Fibroblast of lung (primary cell): ENCODE measurements at places on chromosomes 2 and 18. TPM values are rescaled to one million over a fixed set of nuclear protein-coding genes. Genes with fewer than 3 reads are reported as not detected.
A peak's percentile ranks its signal among the peaks of the same experiment; 100 is the strongest.

DNA sequence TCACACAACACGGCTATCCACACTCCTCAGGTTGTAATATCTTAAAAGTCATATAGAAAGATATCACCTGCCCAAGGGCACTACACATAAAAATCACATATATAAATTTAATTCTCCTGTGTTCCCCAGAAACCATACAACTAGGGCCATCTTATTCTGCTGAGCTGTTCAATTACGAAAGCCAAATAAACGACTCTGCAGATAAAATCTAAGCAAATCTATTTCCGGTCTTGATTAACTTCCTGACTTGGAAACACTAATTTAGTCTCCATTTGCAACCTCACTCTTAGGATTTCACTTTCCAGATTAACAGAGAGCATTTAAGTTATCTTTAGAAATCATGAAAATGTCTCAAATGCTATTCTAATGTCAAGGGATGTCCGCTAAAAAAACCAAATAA is 23.9 kb upstream of the STK17B start:
- DNase-seq, result no peak

DNA sequence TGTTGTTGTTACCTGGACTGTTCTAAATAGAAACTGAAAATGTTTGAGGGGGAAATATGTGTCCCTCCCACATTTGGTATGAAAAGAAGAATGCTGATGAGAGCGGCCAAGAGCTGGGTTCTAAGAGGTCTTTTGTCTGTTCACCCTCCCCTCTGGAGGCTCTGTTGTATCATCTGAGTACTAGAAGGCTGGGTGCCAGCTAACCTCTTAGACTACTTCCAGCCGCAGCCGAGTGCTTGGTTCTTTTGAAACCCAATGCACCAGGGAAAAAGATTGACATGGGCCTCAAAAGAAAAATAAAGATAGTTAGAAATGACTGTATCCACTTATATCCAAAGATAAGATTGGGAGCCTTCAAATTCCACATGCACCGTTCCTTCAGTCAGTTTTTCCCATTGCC is 255.9 kb downstream of the TXNL1 start:
- peak; percentile 70 for DNase-seq

DNA sequence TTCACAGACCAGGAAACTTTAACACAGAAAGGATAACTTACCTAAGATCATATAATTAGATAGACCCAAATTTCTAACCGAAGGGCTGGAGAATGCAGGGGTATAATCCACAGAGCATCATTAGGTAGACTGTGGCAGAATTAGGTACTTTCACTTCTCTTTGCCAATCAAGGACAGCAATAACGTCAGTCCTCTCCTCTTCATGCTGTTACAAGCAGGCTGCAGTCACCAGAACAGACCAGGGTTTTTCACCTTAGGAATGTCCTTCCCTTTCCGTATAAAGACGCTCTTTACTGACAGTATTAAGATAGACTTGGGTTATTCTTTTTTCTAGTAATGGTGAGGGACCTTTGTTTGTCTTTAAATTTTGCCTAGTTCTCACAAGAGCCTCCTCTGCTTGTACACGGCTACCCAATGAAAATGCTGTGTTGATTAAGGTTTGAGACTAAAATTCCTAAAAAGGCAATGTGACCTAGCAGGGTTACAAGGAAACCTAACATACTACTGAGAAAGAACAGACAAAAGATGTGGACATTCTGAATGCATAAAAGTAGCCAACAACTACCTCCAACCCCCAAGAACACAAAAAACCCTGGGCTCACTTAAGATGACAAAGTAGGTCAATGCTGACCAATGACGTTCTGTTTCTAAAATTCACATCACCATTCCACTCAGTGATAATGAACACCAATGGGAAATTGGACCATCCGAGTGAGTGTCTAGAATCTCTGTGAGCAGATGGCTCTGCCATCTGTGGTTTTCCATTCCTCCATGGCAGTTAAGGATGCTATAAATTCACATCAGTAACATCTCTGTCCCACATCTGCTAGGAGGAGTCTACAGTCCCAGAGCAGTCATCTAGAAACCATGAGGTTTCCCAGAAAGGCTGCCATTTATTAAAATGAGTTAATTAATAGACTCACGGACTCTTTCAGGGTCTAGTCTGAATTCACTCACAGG is 2.1 kb downstream of the PDIA6 start:
- DNase-seq, result peak; percentile 49

DNA sequence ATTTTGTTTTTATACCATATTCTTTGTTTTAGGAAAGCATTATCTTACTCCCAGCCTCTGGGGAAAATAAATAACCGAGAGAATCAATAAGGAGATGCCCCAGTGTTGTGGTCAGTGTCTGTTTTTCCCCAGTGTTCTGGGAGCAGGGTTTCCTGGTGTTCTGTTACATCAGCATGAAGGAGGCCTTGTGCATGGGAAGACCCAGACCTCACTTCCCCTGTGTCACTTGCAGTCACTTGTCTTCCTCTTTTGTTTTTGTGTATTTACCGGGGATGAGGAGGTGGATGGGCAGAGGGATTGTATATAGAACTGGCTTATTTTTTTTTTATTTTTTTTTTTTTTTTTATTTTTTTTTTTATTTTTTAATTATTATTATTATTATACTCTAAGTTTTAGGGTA is 45.0 kb upstream of the MGAT5 start:
- no peak for DNase-seq

- peak; percentile 19 for DNase-seq
Observed at GRCh38 chr2:61151436-61151835, 10.6 kb upstream of the C2orf74 start.

- peak; percentile 92 for DNase-seq
Observed at GRCh38 chr2:221444106-221444505, 128.0 kb downstream of the EPHA4 start.

GRCh38 chr2:18820966-18821365 is 231.6 kb upstream of the NT5C1B start:
- no peak for DNase-seq

GRCh38 chr18:64850791-64851190 is 701.9 kb upstream of the LINC00305 start:
- DNase-seq, result no peak

DNA sequence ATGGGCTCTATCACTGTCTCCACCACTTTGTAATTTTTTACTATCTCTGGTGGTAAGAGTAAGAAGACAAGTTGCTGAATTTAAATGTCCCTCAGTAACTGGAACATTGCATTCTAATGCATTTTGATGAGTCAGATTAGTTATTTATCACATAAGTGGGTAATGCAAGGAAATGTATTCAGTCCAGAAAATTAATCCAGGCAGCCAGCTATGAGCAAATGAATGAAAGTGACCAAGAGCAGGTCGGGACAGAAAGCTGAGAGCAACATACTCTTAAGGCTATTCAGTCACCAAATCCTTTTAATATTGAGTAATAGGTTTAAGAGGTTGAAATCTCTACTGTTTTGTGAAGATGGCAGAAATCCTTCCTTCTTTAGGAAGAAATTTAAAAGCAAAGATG is 265.5 kb upstream of the PARD3B start:
- no peak for DNase-seq

DNA sequence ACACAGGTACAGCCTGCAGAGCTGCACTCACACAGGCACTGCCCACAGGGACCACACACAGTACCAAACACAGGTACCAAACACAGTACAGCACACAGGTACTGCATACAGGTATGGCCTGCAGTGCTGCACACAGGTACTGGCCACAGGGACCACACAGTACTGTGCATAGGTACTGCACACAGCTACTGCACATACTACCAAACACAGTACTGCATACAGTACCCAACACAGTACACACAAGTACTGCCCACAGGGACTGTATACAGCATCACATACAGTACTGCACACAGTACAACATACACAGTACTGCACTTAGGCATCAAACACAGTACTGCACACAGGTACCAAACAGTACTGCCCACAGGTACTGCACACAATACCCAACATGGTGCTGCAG is 74.3 kb downstream of the ZNF236 start:
- DNase-seq, result no peak

DNA sequence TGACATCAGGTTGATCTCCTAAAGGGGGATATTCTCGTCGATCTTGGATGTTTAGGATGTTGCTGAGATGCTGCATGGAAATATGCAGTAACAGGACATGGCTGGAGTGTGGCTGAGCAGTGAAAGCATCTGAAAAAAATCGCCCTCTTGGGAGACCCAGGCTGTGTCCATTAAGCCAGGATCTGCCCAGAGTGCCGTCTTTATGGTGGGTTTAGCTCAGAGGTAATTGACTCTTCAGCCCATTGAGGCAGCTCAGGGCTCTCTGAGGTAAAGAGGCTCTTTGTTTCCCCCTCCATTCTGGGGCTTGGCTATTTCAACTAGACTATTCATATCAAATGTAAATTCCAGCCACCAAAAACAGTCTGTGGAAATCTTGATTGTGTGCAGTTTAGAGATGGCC is 26.5 kb downstream of the OSBPL6 start:
- DNase-seq, result no peak

GRCh38 chr2:241799522-241800197 is 9.3 kb upstream of the NEU4 start:
- no peak for DNase-seq

DNA sequence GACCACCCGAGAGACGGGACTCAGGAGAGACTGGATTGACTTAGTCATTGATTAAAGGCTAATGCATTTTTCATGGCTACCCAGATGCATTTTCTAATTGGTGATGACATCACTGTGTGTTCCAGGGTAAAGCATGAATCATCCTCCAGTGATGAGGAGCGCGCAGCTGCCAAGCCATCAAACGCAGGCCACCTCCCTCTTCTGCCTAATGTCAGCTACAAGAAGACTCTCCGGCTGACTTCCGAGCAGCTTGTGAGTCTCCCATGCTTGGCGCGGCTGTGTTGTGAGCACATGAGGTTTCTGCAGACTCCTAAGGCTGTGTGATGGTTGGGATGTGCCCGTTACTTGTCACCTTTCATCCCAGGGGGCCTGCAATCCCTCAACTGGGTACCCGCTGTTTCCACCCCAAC is 56.4 kb downstream of the LPIN1 start:
- DNase-seq, result peak; percentile 88

The EPAS1 gene
- total RNA-seq, result 82.4 and 120 TPM in 2 replicates

The PRSS56 gene
- total RNA-seq, result not detected in 2 replicates

The BAZ2B gene
- 47.0 and 61.8 TPM in 2 replicates for total RNA-seq

The LRRC30 gene
- total RNA-seq, result not detected in 2 replicates

The LIMS4 gene
- 0.26 and 1.8 TPM in 2 replicates for total RNA-seq
